ENCODE measurements at places on chromosomes 11 and 22.

DNA sequence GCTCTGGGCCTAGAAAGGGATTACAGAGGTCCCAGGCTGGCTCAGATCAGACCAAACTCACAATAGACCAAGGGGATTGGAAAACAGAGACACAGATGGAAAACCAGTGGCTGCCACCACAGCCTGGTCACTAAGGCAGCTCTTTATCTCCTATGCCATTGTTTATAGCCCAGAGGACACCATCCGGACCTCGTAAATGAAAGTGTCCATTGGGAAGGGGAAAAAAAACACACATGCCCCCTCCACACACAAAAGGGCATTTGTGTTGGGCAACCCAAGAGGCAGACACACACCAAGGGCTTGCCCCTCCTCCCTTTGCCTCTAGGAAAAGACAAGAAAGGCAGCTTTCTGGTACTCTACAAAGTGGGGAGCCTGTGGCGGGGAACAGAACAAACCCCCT, 85.9 kb downstream of the GAB2 start:
- no peak for DNase-seq

DNA sequence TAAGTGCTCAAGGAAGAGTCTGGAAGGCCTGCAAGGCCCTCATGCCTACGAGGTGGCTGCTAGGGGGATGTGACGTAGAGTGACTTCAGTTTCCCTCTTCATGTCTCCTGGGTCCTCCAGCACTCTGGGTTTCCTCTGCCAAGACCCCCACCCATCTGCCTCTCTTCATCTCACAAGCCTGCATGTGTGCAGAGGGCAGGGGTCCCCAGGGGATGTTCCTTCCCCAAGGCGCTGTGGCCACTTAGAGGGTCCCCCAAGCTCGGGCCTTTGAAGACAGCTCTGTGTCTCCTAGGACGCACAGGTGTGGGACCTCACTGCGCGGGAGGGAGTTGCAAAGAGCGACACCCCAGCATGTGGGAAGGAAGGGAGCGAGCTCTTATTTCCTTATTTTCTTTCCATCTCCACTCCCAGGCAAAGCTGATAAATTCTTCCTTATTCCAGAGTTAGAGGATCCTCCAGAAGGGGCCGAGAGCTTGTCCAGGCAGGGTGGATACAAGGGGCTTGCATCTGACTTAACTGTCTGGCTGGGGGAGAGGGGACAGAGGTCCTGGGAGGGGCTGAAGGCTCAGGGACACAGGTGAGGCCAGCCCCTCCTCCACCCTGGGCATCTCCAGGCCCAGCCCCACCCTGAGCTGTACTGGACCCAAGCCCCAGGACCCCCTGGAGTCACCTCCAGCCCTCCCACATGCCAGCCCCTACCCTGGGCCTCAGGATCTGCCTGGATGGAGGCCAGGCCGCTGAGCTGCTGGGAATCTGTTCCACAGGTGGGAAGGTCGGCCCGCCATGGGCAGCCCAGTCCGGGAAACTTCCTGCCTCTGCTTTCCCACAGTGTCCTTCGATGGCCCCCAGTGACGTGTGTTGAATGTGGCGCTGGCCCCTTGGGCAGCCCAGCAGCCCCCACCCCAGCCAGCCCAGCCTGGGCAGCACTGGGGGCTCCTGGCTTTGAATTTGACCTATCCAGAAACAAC, 59.7 kb upstream of the KCNQ1OT1 start:
- DNase-seq: no peak

GRCh38 chr11:109734566-109734965, 312.6 kb downstream of the C11orf87 start:
- no peak for DNase-seq

DNA sequence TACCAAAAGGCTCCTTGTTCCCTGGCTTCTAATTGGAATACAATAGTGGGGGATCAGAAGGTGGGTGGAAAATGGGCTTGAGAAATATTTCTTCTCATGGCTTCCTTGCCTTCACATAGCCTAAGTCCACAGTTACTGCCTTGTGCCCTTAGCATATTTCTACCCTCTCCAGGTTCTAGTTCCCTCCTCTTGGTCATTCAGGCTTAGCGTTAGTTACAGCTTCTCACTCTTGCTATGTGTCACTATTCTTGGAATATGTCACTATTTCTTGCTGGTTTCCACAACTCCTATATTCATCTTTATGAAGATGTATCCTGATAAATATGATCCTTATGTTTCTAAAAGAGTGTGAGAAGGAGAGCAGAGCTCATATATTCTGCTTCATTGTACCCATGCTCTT, 2.5 kb downstream of the OR2D2 start:
- DNase-seq: no peak

DNA sequence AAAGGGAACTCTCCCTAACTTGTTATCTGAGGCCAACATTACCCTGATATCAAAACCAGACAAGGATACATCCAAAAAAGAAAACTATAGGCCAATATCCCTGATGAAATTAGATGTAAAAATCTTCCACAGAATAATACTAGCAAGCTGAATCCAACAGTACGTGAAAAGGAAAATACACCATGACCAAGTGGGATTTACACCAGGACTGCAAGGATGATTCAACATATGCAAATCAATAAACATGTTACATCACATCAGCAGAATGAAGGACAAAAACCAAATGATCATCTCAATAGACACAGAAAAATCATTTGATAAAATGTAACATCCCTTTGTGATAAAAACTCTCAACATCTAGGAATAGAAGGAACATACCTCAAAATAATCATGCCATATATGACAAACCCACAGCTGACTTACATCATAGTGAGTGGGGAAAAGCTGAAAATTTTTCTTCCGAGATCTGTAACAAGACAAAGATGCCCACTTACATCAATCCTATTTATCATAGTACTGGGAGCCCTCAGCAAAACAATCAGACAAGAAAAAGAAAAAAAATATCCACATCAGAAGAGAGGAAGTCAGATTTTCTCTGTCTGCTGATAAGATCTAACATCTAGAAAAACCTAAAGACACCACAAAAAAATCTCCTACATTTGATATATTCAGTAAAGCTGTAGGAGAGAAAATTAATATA, 703.3 kb upstream of the ANO5 start:
- DNase-seq: peak; percentile 40

- DNase-seq: no peak
Measured at GRCh38 chr11:95517453-95517852, 272.1 kb downstream of the FAM76B start.

- no peak for DNase-seq
Measured at GRCh38 chr22:40002935-40003715, 8.4 kb downstream of the FAM83F start.

GRCh38 chr11:78351979-78352841, 65.4 kb downstream of the GAB2 start:
- no peak for DNase-seq

- DNase-seq: no peak
Measured at GRCh38 chr22:46761017-46761416, 1.4 kb upstream of the TBC1D22A start.

DNA sequence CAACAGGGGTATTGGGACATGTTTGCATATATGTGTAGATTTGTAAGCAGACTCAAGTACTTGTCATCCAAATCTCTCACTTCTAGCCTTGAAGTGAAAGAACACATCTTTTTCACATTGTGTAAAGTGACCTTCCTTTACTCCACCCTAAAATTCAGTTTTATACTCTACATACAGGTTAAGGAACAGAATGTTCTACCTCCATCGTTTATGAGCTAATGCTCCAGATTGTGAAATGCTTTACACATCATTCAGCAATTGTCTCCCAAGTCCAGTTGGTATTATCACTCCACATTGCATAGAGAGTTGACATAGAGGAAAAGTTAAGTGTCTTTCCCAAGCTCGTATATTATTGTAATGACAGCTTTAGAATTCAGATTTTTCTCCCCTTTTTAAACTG, 46.1 kb upstream of the BLID start:
- DNase-seq: no peak

DNA sequence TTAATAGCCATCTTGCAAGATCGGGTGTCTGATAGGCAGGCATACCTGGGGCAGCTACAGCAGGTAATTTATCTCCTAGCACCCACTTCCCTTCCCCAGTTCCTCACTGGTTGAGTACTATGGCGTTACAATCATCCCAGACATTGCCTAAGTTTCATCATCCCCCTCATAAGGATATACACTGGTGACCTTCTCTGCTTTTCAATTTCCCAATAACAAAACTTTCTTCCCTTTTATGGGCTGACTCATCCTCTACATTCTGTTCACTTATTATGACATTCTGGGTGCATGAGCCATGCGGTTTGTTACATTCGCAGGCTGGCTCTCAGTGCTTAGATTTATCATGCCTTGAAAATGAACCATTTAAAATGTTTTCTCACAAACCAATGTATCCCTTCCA, 5.0 kb upstream of the MRPL11 start:
- no peak for DNase-seq

- no peak for DNase-seq
Measured at GRCh38 chr22:30773919-30774318, 79.2 kb downstream of the OSBP2 start.

- DNase-seq: no peak
Measured at GRCh38 chr11:100910808-100911207, 218.8 kb downstream of the PGR start.

GRCh38 chr11:33976495-33977199, 74.9 kb upstream of the CAPRIN1 start:
- DNase-seq: no peak

Measured in Jurkat, Clone E6-1 (cell line).